ENCODE measurements at places on chromosomes 3 and 15.

DNA sequence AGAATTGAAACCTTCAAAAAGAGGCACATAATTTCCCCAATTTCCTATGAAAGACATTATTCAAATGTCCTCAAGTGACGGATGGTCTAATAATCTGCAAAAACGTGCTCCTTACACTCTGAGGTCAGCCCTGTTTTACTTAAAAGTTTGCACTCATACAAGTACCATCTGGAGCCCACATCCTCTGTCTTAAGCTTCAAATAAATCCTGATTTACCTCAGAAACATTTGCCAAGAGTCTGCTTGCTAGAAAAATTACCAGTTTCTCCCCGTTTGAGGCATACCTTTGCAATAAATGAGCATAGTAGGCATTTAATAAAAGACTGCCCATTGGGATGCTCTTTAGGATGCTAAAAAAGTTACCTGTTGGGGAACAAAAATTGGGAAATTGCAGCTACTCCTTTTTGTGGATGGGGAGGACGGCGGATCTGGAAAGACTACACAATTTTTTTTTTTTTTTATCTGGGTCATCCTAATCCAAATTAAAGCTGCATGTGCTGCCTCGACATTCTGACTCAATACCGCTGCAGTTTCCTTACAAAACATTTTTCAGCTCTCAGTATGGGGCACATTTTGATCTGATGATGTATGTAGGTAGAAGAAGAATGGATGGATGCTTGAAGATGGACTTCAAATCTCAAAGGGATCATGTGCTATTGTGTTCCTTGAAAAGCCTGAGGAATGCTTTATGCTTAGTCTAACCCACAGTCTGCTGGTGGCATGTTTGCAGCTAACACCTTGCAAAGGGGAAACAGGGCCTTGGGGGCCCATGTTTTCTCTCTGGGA, 233.7 kb upstream of the ADAMTS9 start:
- no peak for DNase-seq

DNA sequence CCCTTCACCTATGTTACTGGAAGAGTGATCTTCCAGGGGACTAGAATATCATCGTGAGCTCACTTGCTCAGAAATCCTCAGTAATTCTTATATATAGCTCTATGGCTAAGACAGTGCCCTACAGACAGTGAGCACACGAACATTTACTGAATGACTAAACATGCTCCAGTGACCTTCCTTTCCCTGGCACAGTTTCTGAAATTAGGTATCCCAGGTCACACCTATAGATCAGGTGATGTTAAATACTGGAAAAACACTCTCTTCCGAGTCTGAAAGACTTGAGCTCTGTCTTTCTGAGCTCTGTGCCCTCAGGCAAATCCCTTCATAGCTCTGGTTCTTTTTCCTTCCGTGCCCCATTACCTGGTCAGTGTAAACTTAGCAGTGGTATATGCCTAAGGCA, 239.4 kb upstream of the LRIG1 start:
- no peak for DNase-seq

DNA sequence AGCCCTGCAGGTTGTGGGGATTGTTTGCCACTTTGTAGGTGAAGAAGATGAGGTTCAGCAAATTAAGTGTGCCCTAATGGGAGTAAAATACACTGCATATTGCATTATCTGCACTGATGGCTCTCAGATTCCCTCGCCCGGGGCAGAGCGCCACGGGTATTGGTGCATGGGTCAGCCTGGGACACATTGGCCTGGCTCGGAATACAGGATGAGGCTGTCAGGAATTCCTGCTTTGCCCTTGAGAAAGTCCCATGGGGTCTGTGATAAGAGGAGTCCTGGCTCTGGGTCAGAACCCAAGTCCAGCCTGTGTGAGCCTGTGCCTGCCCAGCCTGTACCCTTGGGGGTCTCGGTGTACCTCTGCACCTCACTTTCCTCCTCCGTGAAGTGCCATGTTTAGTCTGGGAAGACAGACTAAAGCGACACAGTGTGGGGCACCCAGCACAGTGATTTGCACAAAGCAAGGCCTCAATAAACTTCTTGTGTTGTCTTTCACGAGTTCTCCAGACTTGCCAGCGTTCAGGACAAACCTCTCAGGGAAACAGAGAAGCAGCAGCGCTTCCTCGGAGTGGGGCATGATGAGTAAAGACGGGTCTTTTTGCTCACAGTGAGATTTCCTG, 107.6 kb downstream of the LRRK1 start:
- DNase-seq = no peak

- no peak for DNase-seq
Observed at GRCh38 chr3:99925584-99926230, 108.0 kb downstream of the CMSS1 start.

- DNase-seq = no peak
Observed at GRCh38 chr3:53819163-53819868, 26.9 kb downstream of the CHDH start.

- DNase-seq = no peak
Observed at GRCh38 chr3:40766396-40766795, 241.6 kb downstream of the ZNF621 start.

- DNase-seq = no peak
Observed at GRCh38 chr3:171506743-171507319, 46.6 kb upstream of the TNIK start.

GRCh38 chr3:131775650-131776049, 259.2 kb downstream of the CPNE4 start:
- DNase-seq = no peak

- DNase-seq = no peak
Observed at GRCh38 chr15:83113881-83114674, 6.6 kb downstream of the TM6SF1 start.

DNA sequence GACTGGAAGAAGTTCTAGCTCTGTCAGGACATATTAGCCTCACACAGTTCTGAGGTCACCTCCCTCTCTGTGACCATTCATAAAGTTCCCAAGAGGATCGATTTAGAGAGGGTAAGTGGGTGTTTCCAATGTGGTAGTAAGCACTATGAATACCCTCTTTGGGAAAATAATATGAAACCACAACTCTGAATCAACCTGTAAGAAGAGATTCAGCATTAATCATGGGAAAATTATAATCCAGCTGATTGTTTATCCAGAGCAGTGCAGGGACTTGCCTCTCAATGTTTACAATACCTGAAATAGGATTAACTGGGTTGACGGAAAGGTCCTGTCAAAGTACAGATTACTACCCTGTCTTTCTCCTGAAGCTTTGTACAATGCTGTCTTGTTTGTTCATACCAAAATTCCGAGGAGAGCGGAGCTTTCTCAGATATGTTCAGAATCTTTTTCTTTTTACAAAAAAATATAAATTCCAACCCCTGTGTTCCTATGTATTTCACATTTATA, 302.9 kb upstream of the DPPA4 start:
- DNase-seq = no peak

DNA sequence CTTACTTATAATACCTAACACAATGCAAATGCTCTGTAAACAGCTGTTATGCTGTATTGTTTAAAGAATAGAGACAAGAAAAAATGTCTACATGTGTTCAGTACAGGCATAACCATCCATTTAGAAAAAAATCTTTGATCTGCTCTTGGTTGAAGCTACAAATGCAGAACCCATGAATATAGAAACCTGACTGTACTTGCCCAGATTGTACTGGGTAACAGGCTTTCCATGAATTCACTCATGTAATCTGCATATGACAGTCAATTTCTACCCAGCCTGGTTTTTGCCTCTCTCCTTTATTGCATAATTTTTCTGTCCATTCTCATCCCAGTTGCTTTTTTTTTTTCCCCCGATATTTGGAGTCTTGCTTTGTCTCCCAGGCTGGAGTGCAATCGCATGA, 62.6 kb upstream of the ETV5 start:
- no peak for DNase-seq

DNA sequence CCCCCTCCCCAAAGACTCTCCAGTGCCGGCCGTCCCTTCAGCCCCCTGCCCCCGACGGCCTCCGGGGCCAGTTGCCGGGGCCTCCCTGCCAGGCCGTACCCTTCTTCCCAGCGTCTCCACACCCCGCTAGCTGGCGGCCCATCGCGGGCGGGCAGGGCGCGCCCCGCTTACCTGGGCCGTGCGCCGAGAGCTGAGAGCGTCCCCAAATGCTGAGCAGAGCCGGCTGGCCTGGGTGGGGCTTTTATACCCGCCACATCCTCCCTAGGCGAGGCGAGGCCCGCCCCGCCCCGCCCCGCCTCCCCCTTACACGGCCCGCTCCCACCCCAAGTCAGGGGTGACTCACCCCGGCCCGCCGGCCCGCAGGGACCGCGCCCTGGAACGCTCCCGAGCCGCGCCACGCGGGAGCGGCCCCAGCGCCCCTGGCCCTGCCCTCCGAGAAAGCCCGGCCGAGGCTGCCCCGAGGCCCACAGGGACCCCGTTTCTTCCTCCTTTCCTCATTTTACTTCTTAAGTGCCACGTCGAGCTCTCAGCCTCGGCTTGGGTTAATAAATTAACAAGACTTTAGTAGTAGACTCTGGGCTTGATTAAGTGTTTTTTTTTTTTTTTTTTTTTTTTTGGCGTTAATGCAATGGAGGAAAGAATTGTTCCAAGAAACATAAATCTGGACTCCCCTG, at the start of gene ANXA2:
Gene ANXA2 (minus strand): TSS at position 215 of the 674 bp plus-strand sequence. CDS start 11,911 bp downstream, outside the sequence.
- no peak for DNase-seq

DNA sequence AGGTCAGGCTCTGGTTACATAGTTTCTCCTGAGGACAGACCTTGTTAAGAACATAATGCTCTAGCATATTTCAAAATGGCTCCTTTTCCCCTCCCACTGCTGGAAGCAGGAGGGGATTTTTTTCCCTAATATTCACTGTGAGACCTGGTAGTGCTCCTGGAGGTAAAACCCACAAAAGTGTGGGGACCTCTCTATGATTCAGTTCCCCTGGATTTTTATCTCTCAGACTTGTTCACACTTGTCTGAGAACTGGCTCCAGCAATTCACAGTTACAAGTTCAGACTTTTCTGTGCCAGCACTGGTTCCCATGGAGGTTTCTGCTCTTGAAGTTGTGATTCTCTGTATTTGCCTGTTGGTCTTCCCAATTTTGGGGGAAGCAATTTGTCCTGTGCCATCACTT, 36.3 kb upstream of the PCOLCE2 start:
- no peak for DNase-seq

DNA sequence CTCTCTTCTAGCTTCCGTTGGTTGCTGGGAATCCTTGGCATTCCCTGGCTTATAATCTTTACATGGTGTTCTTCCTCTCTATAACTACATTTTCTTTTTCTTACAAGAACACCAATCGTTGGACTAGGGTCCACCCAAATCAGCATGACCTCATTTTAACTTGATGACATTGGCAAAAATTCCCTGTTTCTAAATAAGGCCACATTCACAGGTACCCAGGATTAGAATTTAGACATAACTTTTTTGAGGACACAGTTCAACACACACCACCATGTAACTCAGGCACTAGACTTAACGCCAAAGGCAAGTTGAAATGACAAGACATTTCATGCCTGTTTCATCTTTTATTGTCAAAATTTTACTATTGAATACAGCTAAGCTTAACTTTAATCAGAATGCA, 93.0 kb downstream of the NECTIN3 start:
- DNase-seq = no peak

GRCh38 chr3:27166888-27167287, 202.3 kb downstream of the NEK10 start:
- peak; percentile 50 for DNase-seq

DNA sequence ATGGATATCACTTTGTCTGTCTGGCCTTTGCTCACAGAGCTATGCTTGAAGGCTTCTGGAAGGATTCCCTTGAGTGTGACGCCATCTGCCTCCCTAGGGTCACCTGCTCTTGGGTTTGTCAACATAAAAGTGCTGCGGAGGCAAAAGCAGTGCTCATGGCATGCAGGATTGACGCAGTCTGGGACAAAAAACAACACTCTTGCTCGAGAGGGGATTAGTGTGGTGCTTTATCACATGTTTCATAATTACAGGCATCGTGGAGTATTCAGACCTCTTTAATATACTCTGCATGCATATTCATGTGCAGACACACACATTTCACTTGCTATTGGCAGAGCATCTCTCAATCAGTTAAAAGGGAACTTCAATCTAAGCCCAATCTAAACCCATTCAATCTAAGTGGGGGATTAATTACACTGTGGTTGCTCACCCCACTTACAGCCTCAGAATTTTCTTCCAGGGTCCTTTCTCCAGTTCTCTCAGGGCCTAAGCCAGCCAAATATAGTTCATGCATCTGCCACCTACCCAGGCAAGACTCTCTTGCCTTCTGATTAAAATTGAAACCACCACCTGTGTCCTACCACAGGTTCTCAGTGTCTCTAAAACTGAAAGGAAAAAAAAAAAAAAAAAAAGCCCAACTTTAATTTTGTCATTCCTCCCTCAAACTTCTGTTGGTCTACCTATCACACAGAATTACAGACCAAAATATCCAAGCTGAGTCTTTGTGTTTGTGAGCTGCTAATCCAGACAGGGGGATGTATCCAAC, 75.6 kb downstream of the BFSP2 start:
- DNase-seq = no peak

DNA sequence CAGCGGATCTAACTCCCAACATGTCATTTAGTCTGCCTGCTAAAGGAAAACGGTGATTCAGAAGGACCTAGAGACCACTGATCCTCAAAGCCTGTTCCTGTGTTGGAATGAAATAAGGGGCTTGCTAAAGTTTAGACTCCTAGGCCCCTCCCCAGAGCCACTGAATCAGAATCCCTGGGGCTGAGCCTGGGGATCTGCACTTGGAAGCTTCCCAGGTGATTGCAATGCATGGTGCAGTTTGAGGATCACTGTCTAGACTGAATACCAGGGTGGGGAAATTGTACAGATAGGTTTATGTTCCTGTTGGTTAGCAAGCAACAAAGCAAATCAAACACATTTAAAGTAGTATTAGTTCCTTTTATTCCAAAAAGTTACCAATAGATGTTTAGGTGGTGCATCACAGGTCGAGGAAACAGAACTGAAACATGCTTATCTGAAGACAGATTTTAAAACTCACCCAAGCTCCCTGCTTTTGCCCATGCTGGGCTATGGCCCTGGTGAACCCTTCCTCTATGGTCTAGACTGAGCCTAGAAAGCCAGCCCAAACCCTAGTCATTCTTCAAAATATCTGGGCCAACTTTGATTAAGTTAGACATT, 29.6 kb upstream of the SPTBN5 start:
- DNase-seq = no peak

DNA sequence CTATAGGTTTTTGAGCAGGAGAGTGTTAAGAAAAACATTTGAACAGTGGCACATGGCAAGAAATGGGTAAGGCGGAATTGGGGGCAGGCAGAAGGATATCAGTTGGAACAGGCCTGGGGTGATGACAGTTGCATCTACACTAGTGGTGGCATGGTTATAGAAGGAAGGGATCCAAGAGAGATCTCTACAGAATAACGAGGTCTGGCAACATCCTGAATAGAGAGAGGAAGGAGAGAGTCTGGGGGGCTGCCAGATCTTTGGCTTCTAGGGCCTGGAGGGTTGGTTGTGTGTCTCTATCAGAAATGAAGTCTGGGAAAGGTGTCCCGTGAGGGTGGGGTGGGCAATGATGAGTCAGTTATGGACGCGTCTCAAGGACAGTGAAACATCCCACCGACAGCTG, 26.3 kb downstream of the FSTL1 start:
- no peak for DNase-seq

- no peak for DNase-seq
Observed at GRCh38 chr3:156957715-156958114, 131.6 kb downstream of the LEKR1 start.

GRCh38 chr3:141853629-141854168, 22.7 kb upstream of the ATP1B3 start:
- DNase-seq = no peak

All from putamen (tissue), 1 donor.